Testis (tissue), 5 donors: ENCODE measurements at places on chromosomes 3 and 15. TPM values are rescaled to one million over a fixed set of nuclear protein-coding genes. Genes with fewer than 3 reads are reported as not detected.
A peak's percentile ranks its signal among the peaks of the same experiment; 100 is the strongest.

Gene LMAN1L
- polyA plus RNA-seq, result 2.2 TPM

Gene CKMT1A
- 1.4 TPM for polyA plus RNA-seq

Gene SLCO2A1
- polyA plus RNA-seq, result 5.3 TPM

Gene FETUB
- polyA plus RNA-seq, result 2.4 TPM

Gene CCR1
- polyA plus RNA-seq, result 4.9 TPM

DNA sequence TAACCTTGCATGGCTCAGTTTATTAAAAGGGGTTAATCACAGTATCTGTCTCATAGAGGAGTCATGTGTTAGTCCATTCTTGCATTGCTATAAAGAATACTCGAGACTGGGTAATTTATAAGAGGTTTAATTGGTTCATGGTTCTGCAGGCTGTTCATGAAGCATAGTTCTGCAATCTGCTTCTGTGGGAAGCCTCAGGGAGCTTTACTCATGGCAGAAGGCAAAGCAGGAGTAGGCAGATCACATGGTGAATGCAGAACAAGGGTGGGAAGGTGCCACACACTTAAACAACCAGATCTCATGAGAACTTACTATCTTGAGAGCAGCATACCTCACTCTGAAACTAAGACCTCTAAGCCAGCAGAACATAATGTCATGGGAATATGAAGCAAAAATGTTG is 42.2 kb upstream of the PTX3 start:
- no peak for DNase-seq
- no peaks in the 10 kb centered on the region for H3K27me3 ChIP-seq
- no peak overlapping the region for H3K4me3 ChIP-seq
- no peaks in the 10 kb centered on the region for H3K36me3 ChIP-seq
- no peaks in the 10 kb centered on the region for H3K4me1 ChIP-seq

DNA sequence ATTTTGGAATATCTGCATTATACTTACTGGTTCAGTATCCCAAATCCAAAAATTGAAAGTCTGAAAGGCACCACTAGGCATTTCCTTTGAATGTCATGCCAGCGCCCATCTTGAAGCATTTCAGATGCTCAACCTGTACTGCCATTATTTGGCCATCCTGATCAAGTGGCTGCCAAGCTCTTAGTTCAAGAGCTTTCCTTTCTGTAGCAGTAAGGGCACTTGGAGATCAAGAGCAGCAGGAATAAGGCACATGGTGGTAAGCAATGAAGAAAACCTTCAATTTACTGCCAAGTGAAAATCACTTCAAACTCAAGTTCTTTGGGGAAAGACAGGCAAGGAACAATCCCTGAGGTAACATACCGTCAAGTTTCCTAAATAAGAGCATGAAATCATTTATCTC is 10.0 kb downstream of the RHOA start:
- no peak overlapping the region for H3K4me3 ChIP-seq
- no peaks in the 10 kb centered on the region for H3K36me3 ChIP-seq
- no peak overlapping the region for H3K27ac ChIP-seq
- no peak for DNase-seq

DNA sequence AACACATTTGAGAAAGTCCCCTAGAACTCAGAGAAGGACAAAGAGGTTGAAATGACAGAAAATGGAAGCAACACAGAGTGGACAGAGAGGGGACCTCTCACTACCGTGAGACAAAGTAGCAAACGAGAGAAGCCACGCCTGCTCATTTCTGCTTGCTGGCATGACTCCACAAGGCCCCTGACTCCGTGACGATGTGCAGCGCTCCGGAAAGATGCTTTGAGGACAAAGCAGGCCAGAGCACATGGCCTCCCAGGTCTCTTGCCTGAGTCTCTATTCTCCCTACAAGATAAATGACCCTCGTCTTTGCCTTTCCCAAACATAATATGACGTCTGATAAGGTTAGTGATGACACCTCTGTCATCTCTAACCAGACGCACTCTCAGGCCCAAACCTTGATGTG is 63.8 kb upstream of the CTSH start:
- H3K36me3 ChIP-seq, result no peaks in the 10 kb centered on the region
- H3K4me3 ChIP-seq, result no peak overlapping the region
- H3K27ac ChIP-seq, result no peak overlapping the region
- peak; percentile 41 for DNase-seq

GRCh38 chr3:29409409-29409808 is 128.5 kb downstream of the RBMS3 start:
- no peaks in the 10 kb centered on the region for H3K36me3 ChIP-seq
- H3K4me1 ChIP-seq, result peaks cover 14% of the 10 kb centered on the region
- no peak overlapping the region for H3K4me3 ChIP-seq
- peak overlapping the region; percentile 68 for H3K27ac ChIP-seq

DNA sequence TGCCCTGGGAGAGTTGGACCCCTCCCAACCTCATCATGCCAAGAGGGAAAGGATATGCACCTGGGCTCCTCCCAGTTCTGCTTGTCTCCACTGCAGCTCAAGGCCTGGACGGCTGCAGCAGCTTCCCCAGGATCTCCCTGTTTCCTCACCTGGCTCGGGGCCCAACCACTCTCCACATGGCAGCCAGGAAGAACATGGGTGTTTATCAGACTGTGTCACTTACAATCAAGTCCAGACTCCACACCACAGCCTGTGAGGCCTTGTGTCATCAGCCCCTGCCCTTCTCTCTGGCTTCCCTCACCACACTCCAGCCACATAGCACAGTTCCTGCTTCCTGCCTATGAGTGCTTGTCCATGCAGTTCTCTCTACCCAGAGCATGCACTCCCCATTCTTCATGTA is 534.4 kb downstream of the EPHB1 start:
- no peaks in the 10 kb centered on the region for H3K27me3 ChIP-seq
- no peak for DNase-seq
- no peaks in the 10 kb centered on the region for H3K4me1 ChIP-seq
- no peak overlapping the region for H3K27ac ChIP-seq

DNA sequence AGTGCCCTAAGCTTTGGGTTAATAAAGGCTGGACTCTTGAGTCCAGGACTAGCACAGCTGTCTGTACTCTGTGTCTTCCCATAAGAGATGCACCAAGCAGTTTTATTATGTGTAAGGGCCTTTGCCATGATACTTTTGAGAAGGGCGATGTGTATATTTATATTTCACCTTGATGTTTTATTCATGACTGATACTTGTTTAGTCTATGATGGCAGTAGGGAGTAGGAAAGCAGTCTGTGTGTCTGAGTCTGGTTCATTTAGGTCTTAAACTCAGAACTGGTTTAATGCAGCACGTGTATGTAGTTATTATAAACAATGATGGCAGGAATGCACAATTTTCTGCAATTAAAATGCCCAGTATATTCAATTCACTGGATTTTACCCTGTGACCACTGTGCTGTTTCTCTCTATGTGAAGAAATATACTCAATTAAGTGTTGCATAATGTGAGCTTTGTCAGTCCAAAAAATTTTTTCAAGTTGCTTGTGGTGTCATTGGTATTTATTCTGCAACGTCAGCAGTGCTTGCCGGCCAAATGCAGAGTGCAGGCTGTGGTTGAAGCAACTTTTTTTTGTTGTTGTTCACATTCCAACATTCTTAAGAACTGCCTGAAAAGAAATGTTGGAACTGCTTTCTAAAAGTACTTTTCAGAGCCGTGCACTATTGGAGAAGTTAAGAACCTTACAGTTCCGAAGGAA is 423.7 kb upstream of the SEMA6D start:
- H3K4me3 ChIP-seq, result no peak overlapping the region
- DNase-seq, result peak; percentile 82
- no peaks in the 10 kb centered on the region for H3K27me3 ChIP-seq
- H3K4me1 ChIP-seq, result no peaks in the 10 kb centered on the region
- no peak overlapping the region for H3K27ac ChIP-seq

GRCh38 chr3:142053244-142053643 is 96.1 kb downstream of the TFDP2 start:
- H3K27me3 ChIP-seq, result no peaks in the 10 kb centered on the region
- no peak for DNase-seq
- H3K4me1 ChIP-seq, result no peaks in the 10 kb centered on the region
- no peak overlapping the region for H3K27ac ChIP-seq

DNA sequence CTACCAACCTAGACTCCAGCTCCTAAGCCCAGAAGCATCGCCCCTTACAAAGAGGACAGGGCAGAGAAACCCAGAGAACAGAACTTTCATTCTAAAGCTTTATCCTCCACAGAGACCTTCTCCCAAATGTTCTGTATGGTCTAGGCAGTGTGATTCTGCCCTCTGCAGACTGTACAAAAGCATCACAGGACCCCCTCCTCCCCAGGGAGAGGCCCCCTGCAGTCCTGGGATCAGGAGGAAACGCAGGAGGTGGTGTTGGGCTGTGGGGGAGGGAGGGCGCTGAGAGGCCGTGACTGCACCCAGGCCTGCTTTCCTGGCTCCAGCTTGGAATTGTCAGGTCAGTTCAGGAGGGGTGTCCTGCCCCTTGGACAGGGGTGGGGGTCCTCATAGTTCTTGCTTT is 101.3 kb downstream of the DGKG start:
- DNase-seq, result no peak
- H3K4me1 ChIP-seq, result no peaks in the 10 kb centered on the region
- no peak overlapping the region for H3K4me3 ChIP-seq
- no peaks in the 10 kb centered on the region for H3K27me3 ChIP-seq
- no peak overlapping the region for H3K27ac ChIP-seq

GRCh38 chr15:75061272-75061671 is 37.9 kb downstream of the PPCDC start:
- H3K36me3 ChIP-seq, result no peaks in the 10 kb centered on the region
- H3K27ac ChIP-seq, result no peak overlapping the region
- DNase-seq, result no peak
- H3K4me3 ChIP-seq, result no peak overlapping the region

- no peaks in the 10 kb centered on the region for H3K4me1 ChIP-seq
- H3K36me3 ChIP-seq, result no peaks in the 10 kb centered on the region
Measured at GRCh38 chr3:117836296-117836695, 1126.7 kb downstream of the TUSC7 start.

DNA sequence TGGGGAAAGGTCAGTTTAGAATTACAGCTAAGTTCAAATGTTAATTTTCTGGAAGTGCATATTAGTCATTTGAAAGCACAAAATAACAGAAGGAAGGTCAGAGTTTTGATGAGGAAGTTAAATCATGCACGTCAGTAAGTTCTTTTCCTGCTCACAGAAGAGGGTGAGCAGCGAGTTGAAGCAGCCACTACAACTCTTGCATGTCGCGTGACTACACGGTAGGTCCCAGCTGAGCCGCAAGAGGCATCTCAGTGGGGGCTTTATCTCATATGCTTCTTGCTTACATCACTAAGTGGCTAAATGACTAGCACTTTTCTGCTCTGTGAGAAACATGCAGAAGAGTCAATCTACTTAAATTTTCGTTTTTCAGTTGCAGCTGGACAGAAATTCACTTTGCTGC is 21.3 kb upstream of the SEC62 start:
- no peaks in the 10 kb centered on the region for H3K27me3 ChIP-seq
- H3K27ac ChIP-seq, result no peak overlapping the region
- peak; percentile 30 for DNase-seq

DNA sequence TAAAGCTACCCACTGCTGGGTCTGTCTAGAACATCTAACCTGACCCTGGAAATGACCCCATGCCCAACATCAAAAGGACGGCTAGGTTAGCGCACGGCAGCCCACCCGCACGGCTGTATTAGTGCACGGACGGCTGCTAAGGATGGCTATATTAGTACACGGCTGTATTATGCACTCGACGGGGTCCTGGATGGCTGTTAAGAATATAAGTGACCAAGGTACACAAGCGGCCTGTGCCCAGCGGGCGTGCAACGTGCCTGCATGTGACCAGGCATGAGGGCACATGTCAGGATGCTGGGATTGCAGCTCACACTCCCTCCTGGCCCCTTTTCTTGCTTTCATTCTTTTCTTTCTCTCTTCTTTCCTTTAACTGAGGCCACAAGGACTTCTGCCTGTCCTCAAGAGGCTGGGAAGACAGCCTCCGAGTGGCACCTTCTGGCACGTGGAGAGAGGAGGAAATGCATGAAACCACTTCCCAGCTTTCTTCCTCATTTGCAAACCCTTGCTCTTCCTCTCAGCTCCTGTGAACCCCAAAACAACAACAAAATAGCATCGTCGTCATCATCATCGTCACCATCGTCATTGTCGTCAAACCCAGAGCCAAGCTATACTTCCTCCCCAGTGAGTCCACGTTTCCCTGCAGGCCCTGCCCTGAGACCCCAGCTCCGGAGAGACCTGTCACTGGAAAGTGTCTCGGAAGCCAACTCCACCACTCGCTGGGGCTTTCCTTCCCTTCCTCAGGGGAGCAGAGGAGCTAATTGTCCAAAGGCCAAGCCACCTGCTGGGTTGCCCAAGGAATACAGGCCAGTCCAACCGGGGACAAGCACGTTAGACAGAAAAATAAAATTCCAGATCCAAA is 101.8 kb downstream of the CHSY1 start:
- peaks cover 12% of the 10 kb centered on the region for H3K4me1 ChIP-seq
- no peak overlapping the region for H3K4me3 ChIP-seq

DNA sequence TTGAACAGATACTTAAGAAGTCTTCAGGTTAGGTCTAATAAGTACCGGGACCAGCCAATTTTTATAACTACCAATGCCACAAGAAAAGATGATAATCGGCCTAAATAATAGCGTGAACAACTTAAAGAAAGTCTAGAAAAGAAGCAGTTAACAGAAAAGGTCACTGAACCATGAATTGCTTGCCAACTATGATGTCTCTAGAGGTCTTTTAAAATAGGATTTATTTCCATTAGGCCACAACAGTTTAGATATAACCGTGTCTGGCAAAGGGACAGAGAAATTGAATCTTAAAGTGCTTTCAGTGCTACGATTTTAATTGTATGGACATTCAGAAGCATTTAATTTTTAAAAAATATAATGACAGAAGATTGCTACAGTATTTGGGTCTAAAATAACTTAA is 1070.4 kb downstream of the ROBO1 start:
- H3K36me3 ChIP-seq, result no peaks in the 10 kb centered on the region
- no peaks in the 10 kb centered on the region for H3K4me1 ChIP-seq
- no peak overlapping the region for H3K4me3 ChIP-seq
- H3K27me3 ChIP-seq, result no peaks in the 10 kb centered on the region

DNA sequence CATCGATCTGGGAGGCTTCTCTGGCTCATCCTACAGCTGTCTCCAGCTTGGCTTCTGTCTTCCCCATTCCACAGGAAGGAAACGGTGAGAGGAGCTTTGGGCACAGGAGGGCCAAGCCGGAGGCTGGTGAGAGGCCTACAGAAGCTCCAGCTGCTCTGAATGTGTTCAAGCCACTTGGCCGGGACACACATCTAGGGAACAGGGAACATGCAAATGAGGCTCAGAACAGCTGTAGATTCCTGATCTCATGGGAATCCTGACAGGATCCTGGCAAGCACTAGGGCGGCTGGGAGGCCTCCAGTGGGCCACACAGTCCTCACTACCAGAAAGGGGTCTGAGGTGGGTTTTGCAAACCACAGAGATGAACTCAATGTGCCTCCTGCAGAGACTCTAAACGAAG is 13.7 kb downstream of the SEMA5B start:
- H3K36me3 ChIP-seq, result no peaks in the 10 kb centered on the region
- no peak overlapping the region for H3K4me3 ChIP-seq
- no peak for DNase-seq
- H3K27ac ChIP-seq, result no peak overlapping the region
- H3K27me3 ChIP-seq, result no peaks in the 10 kb centered on the region

DNA sequence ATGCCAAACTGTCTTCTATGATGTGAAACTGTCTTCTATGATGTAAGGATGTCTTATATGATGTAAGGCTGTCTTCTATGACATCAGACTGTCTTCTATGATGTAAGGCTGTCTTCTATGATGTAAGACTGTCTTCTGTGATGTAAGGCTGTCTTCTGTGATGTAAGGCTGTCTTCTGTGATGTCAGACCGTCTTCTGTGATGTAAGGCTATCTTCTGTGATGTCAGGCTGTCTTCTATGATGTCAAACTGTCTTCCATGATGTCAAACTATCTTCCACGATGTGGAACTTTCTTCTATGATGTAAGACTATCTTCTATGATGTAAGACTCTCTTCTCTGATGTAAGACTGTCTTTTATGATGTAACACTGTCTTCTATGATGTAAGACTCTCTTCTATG is 27.9 kb downstream of the MGLL start:
- H3K27ac ChIP-seq, result no peak overlapping the region
- peaks cover 22% of the 10 kb centered on the region for H3K4me1 ChIP-seq
- H3K27me3 ChIP-seq, result no peaks in the 10 kb centered on the region
- DNase-seq, result no peak
- H3K36me3 ChIP-seq, result no peaks in the 10 kb centered on the region
- H3K4me3 ChIP-seq, result no peak overlapping the region
